ENCODE measurements at places on chromosomes 1 and 21.

- DNase-seq: no peak
Measured at GRCh38 chr1:117803318-117803717, 126.1 kb downstream of the GDAP2 start.

- DNase-seq: no peak
Measured at GRCh38 chr1:191804311-191804710, 354.0 kb upstream of the RGS18 start.

DNA sequence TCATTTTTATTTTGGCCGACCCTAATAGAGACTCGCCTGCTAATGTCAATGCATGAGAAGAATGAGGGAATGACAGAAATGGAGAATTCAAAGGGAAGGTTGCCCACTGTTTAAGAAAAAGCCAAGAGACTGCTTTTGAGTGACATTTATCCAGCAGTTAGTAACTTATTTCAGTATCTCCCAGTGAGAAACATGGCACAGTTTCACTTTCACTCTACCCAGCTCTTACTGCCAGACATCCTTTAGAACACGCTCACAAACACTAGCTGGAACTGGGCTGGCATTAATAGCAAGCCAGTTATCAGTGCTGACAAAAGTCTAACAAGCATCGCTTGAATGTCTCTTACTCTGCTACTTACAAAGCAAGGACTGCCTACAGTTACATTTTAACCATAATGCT, 8.5 kb downstream of the GGPS1 start:
- DNase-seq: no peak

GRCh38 chr1:231584921-231585320, 41.7 kb upstream of the DISC1 start:
- no peak for DNase-seq

DNA sequence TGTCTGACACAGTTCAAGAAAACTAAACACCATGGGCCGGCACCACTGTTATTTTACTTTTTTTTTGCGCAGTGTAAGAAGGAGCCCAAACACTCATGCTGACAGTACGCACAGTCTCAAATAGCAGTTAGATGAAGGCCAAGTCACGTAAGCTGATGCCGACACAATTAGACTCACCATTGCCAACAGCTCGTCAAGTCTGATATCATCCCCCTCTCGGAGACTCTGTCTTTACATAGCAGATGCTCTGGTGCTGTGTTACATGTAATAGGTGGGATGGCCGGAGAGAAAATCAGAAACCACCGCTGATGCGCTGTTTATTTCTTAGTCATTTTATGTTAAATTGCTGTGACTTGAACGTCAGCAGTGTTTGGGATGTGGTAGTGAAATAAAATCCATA, 49.3 kb downstream of the TGFB2 start:
- peak; percentile 65 for DNase-seq

DNA sequence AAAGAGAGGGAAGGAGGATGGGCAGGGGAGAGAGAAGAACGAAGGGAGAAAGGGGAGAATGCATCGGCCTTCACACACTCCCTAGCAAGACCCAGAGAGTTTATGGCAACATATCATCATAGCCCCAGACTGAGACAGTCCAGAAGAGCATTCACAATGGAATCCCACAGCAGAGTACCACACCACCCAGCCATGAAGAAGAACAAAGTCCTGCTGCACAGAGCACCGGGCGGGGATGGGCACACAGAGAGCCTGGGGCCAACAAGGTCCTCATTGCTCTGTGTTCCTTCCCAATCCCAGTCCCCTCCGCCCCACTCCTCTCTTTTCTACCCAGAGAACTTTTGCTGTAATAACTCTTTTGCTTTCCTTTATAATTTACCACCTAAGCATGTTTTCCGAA, 118.1 kb upstream of the TMPRSS2 start:
- no peak for DNase-seq

GRCh38 chr1:92306020-92306419, 7.2 kb downstream of the RPAP2 start:
- DNase-seq: no peak

DNA sequence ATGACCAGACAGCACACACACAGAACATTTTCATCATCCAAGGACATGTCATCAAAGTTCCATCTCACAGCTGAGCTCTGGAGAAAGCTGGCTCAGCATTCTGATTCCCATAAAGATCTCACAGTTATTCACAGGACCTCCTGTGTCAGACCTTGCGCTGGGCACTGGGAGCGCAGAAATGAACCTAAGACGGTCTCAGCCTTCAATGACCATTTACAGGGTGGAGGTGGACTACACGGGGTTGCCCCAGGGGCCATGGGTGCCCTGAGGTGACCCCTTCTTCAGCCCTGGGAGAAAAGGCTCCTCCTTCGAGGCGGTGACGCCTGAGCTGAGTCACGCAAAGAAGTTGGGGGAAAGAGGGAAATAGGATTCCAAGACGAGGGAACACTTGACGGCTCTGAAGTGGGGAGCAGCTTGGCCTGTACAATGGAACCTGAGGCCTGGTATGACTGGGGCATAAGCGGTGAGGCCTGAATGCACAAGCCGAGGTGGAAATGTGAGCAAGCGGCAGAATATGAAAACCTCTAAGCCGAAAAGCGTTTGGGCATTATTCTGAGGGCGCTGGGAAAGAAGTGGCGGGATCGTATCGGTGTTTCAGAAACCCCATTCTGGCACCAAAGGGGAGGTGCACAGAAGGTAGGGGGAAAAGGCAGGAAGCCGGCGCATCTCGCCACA, 797 bp downstream of the CC2D1B start:
- peak; percentile 45 for DNase-seq

DNA sequence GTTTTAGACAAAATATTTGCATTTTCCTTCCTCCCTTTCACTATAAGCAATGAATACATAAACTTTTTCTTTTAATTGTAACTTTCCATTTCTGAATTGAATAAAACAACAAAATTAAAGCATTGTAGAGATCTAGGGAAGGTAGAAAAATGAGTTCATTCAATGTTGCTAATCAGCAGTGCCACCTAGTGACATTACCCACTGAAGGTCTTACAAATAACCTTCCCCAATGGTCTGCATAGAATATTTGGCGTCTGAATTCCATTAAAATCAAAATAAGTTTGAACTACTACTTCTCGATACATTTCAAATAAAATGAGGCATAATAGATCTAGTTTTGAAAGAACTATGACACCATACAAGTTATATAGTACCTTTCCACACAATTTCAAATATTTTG, 19.6 kb downstream of the FH start:
- peak; percentile 50 for DNase-seq

DNA sequence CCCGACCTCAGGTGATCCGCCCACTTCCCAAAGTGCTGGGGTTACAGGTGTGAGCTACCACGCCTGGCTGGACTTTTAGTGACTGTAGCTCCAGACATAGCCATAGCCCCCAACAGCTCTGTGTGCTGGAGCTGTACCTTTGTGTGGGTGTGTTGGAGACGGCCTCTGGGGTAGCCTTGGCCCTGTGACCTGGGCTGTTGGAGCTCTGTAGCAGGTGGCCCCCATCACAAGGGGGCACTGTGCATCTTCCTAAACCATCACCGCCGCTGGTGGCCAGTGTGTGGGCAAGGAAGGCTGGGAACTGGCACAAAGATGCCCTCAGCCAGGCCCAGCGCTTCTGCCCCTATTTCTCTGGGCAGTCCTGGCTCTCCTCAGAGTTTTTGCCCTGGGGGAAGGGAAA, 38.4 kb upstream of the FOXO6 start:
- peak; percentile 63 for DNase-seq

DNA sequence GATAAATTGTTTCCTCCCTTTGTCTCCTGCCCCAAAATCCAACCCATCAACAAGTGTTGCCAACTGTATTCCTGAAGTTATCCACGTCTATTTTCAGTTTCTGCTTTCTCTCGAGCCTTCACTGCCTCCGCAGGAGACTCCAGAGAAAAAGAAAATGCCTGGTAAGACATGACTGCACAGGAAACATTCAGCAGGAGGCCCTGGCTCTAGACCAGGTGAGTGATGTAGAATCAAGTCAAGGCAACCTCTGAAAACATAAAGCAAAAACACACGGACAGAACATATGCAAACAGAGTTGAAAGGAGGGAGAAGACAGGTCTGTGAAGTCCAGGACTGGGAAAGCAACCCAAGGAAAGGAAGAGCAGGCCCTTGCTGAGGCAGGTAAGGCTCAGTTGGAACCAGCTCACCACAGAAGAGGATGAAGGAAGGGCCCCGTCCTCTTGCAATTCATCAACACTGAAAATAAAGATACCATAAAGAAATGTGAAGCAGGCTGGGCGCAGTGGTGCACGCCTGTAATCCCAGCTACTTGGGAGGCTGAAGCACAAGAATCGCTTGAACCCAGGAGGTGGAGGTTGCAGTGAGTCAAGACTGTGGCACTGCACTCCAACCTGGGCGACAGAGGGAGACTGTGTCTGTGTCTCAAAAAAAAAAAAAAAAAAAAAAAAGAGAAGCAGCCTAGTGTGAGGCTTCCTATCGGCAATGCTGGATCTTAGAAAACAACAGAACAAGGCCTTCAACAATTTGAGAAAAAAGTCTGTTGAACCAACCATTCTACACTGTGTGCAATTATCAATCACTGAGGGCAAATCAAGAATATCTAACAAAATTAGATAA, 8.8 kb downstream of the NOL9 start:
- no peak for DNase-seq

DNA sequence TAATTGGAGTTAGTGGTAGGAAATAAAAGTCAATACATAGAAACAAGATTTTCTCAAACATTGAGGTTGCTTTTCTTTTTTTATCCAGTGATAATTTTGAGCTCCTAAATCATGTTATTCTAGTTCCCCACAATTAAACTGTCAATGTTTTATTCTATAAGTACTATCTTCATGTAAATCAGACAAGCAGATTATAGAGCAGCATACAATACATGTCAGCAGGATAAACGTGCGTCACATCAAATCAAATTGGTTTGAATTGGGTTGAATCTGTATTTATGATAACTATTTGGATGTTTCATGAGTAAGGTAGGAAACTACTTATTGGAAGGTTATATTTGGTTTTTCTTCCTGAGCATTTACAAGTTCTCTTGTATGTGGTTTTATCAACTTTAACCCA, 2028.7 kb downstream of the NCAM2 start:
- peak; percentile 98 for DNase-seq

DNA sequence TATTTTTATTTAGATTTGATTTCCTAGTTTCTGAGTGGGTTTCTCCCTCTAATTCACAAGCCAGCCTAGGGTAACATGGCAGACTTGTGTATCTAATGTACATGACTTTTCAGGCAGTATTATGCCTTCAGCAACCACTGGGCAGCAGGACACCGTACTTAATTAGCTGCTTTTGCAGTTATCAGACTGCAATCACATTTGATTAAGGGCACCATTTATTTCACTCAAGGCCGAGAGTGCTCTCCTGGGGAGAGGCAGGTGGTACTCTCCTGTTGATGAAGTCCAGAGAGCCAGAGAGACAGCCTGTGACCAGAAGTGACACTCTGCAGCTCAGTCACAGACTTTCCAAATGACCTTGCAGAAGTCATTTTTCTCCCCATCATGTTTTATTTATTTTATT, 18.7 kb downstream of the CYYR1 start:
- peak; percentile 97 for DNase-seq

DNA sequence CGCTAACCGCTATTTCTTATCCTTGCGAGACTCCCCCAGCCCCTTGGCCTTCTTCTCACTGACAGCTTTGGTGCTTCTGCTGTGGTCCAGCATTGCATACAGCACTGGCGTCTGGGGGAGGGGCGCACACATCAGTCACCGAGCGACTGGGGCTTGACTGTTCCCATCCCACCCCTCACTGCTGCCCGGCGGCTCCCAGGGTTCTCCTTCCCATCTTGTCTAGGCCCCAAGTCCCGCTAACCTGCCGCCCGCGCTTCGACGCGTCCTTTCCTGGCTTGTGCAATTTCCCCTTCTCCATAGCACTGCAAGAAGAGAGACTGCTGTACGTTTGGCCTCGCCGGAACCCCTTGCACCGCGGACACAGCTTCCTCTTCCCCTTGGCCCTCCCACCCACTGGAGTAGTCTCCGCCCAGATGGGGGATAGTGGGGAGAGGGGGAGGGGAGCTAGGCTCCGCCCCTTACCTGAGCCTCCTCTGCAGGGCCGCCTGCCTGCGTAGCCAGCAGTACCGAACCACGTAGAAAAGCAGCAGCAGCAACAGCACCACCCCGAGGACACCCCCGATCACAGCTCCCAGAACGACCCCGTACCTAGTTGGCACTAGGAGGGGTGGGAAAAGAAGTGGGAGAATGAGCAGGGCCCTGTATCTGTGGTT, 3.8 kb downstream of the MPZ start:
- DNase-seq: peak; percentile 93

GRCh38 chr1:38228718-38229117, 182.1 kb upstream of the POU3F1 start:
- no peak for DNase-seq

GRCh38 chr1:41519667-41520066, 35.2 kb upstream of the EDN2 start:
- DNase-seq: no peak

DNA sequence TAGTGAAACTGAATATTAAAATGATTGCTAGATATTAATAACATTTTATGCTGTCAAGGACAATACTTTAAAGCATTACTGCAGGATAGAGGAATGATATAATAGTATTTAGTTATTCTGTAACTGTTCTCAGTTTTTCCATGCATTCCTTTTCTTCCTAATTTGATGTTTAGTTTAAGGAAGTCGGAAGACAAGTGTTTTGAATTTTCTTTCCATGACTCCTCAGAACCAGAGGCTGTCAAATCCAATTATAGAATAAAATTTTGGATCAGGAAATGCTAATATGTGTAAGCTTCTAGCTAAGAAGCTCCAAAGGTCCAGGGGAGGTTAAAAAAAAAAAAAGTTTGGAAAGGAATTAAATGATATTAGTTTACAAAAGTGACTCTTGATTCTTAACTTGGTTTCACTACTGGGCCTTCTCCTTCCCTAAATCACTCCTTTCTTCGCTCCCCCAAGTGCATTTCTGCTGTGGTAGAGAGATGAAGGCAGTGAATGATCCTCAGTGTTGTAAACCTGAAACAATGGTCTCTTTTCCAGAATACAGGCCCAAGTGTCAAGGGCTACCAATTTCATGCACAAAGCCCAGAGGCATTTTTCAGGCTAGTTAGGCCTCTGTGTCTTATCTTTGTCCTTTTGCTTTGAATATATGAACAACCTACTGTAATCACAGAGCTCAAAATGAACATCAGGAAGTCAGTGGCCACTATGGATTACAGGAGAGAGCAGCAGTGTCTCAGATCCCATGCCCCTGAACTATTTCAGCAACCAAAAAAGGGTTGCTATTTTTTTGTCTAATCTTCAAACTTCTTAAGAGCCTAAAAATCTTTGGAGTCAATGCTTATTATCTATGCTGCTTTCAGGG, 6.2 kb downstream of the ADSS2 start:
- DNase-seq: peak; percentile 18

DNA sequence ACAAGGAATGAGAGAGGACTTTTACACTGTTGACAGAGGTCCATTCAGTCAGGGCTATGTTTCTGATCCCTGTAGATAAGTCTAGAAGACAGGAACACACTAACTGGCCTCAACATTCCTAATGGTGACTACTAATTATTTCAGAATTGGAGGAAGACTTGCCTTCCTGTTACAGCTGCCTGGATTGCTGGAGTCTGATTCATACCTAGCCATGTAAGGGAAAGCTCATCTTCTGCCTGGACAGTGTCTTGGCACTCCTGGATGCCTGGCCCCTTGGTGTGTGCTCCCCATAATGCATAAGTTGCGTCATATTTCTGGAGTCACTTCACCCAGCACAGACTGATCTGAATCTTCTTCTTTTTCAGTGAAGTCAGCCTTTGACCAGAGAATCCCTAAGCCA, 326.0 kb upstream of the RUNX1 start:
- no peak for DNase-seq
